Vein endothelial cell (primary cell): ENCODE measurements at places on chromosomes 12 and 14. TPM values are rescaled to one million over a fixed set of nuclear protein-coding genes. Genes with fewer than 3 reads are reported as not detected.

Gene TRAF3
- 27.3 and 30.1 TPM in 2 replicates for total RNA-seq

Gene NR2C1
- 18.3 and 27.1 TPM in 2 replicates for total RNA-seq

Gene IAPP
- total RNA-seq: not detected in 2 replicates

Gene KRT5
- total RNA-seq: not detected in 2 replicates

Gene RPGRIP1
- not detected in 2 replicates for total RNA-seq

Gene AMDHD1
- 0.29 TPM in 1 of 2 replicates, not detected in the other for total RNA-seq

Gene RASSF3
- total RNA-seq: 35.9 and 55.0 TPM in 2 replicates

Gene CD27
- not detected in 2 replicates for total RNA-seq

Gene PIK3C2G
- total RNA-seq: 1.7 and 2.3 TPM in 2 replicates

Gene SLC4A8
- 1.6 and 2.5 TPM in 2 replicates for total RNA-seq

Gene AKAP3
- total RNA-seq: 0.65 and 1.1 TPM in 2 replicates

Gene CPNE8
- 12.4 and 29.2 TPM in 2 replicates for total RNA-seq
